ENCODE measurements at places on chromosomes 13 and 19.
A peak's percentile ranks its signal among the peaks of the same experiment; 100 is the strongest.

GRCh38 chr19:35449359-35450043 is 1.4 kb downstream of the FFAR2 start:
- no peak for DNase-seq

GRCh38 chr13:33541962-33542308 is 256.4 kb upstream of the STARD13 start:
- no peak for DNase-seq

- peak; percentile 81 for DNase-seq
Measured at GRCh38 chr19:18112989-18113478, 15.5 kb downstream of the MAST3 start.

DNA sequence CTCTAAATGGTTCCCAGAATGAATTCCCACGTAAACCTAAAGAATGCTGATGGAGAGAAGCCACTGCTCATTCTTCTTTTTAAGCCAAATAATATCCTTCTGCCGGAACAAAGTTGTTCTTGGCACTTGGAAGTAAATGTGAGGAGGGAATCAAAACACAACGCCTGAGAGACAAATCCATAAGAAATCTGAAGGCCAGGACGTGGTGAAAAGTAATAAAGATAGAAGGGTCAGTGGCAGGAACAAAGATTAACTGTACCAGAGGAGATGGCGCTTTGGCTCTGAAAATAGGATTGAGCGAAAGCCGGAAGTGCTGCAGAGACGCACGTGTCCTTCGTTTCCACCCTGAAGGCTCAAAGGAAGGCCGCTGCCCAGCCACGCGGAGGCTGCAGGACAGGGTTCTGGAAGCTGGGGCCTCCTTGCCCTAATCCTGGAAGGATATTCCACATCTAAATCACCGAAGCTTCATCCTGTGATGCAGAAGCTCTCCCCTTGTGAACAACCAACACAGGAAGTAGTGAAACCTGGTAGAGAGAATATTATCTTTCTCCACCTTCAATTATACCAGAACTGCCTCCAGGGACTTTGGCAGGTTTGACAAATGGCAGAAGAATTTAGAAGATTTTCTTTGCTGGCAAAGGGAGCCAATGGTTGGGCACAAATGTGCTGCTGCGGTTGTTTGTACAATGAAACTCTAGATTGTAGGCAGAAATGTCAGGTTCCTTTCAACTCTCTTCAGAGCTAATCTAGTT is 214.6 kb upstream of the SERP2 start:
- DNase-seq: no peak

GRCh38 chr19:48616491-48617056 is 1.7 kb upstream of the FAM83E start:
- no peak for DNase-seq

DNA sequence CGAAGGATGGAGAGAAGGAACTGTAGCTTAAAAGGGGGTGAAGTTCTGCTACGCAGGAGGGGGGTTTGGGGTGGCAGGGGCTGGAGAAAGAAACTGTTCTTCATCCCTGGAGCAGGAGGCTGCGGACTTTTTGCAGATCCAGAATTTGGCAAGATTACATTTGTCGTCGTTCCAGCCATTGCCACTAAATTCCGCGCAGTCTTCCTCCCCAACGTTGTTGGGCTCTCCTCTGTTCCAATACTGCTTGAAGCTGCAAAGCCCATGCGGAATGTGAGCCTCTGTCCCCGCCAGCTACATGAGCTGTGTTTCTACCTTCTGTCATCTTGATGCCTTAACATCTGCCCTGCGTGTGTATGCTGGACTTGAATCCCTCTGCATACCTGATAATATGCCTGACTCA is 4.3 kb downstream of the CD209 start:
- DNase-seq: no peak

DNA sequence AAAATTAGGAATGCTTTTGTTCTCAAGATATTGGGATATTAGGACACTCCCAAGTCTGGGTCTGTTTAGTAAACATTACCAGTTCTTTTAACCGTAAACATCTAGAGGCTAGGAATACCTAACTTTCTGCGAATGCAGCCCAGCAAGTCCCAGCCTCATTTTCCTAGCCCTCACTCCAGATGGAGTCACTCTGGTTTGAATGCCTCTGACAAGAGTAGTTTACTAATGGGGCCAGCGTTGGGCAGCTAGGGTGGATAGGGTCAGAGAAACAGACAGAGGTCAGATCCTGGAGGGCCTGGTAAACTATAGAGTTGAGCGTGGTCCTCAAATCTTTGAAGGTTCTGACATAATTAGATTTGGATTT is 53.6 kb downstream of the WDFY2 start:
- no peak for DNase-seq

DNA sequence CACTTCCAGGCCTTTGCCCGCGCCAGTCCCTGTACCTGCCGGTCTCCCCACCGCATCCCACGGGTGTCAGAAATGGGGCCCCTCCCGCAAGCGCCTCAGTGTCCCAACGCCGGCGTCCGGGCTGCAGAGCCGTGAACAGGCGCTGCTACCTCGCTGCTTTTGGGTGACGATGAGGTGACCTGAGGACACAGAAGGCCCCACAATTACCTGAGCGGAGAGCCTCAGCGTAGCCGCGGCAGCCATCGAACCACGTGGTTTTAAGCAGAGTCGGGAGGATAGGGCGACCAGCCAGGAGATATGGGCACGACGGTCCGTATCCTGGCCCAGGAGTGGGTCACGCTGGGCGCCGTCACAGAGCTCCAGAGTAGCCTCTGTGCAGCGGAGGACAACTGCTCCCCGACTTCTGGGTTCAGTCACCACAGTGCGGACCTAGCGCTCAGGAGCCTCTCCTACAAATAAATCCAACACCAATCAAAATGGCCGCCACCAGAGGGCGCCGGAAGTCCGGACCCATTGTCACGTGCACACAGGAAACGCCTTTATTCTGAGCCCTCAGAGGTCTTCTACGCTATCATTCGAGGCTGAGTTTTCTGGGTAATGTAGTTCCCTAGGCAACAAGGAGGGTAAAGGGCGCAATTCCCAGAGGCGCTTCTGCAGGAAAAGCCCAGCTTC is at the start of gene ZNF814:
Gene ZNF814, minus strand, starts transcription at position 478 of the 672 bp plus-strand sequence. Its CDS starts 235 bp downstream, at position 243.
- peak; percentile 80 for DNase-seq

- DNase-seq: no peak
Measured at GRCh38 chr19:17155251-17155650, 59.9 kb upstream of the USE1 start.

DNA sequence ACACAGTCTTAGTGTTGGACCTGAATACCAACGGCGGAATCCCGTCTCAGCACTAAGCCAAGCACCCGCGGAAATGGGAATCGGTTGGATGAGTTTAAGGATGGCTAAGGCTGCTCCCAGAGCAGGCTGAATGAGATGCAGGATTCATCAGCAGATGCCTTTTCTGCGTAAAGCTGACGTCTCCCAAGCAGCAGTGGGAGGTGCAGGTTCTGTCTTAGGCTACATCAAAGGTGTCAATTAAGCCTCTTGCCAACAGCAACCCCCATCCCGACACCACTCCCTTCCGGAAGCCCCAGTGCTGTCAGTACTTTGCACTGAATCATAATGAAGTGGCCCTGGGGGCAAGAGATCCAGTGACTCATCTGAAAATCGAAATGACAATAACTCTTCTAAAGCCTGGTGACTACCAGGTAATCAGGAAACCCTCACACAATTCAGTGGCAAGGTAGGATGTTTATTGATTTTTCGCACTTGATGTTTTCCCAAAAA is 275.6 kb downstream of the DCLK1 start:
- DNase-seq: no peak

- DNase-seq: no peak
Measured at GRCh38 chr19:48444129-48444935, 1.5 kb upstream of the GRWD1 start.

DNA sequence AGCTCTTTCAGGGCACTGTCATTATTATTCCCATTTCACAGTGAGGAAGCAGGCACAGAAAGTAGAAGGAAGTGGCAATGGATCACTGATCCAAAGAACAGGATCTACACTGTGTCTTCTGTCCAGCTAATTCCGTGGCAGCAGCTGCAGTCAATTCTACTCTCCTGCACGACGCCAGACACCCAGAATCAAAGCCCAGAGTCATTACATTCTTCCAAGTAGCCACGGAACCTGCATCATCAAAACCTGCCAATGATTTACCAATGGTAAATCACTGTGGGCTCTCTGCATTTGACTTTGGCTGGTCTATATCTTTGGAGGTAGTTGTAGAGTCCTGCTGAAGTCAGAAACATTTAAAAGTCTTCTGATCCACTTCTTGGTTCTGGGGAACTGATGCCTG is 767.7 kb downstream of the LIG4 start:
- no peak for DNase-seq

DNA sequence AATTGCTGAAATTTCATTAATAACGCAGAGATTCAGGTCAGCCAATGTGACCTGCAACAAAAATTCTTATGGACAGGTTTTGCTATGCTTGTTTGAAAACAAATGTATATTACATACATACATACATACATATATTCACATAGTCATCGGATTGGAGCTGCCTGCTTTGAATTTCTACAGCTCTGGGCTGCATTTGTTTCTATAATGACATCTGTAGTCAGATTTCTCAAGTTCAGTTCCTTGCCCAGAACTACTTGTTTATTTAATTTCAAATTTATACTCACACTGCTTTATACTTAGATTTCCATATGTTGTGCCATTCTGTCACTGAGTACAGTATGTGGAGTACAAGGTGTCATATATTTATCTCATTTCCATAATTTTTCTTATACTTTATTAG is 2775.0 kb downstream of the PCDH9 start:
- no peak for DNase-seq

DNA sequence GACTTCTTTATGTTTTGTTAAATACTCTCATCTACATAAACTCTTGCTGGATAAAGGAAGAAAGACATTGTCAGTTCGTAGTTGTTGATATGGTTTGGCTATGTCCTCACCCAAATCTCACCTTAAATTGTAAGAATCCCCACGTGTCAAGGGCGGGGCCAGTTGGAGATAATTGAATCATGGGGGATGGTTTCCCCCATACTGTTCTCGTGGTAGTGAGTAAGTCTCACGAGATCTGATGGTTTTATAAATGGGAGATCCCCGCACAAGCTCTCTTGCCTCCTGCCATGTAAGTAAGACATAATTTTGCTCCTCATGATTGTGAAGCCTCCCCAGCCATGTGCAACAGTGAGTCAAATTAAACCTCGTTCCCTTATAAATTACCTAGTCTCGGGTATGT is 3.6 kb downstream of the ADGRE1 start:
- DNase-seq: no peak

DNA sequence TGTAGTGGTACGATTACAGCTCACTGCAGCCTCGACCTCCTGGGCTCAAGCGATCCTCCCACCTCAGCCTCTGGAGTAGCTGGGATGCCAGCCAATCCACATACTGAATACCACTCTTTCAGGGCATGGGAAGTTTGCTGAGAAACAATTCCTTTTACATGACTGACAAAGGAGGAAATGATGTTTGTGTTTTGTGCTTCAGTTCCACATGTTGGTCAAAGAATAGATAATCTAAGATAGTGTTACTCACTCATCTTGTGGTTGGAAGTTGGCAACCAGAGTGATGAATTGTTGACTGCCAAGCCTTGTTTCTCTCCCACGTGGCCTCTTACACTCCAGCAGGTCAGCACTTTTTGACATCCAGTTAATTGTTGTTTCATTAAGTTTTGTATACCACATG is 7.6 kb downstream of the MBD3L2B start:
- no peak for DNase-seq

GRCh38 chr13:23986619-23987018 is 89.3 kb upstream of the C1QTNF9B start:
- DNase-seq: no peak

GRCh38 chr13:89695343-89696257 is 1651.9 kb upstream of the MIR17HG start:
- no peak for DNase-seq

DNA sequence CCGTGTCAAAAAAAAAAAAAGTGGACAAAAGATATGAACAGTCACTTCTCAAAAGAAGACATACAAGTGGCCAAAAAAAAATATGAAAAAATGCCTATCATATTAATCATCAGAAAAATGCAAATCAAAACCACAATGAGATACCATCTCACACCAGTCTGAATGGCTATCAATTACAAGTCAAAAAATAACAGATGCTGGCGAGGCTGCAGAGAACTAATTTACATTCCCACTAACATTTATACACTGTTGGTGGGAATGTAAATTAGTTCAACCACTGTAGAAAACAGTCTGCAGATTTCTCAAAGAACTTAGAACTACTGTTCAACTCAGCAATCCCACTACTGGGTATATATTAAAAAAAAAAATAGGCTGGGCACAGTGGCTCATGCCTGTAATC is 26.5 kb upstream of the FOXO1 start:
- DNase-seq: no peak

GRCh38 chr19:23286477-23286876 is 36.3 kb upstream of the ZNF724 start:
- DNase-seq: no peak

GRCh38 chr13:62887046-62887445 is 1471.4 kb upstream of the PCDH20 start:
- DNase-seq: no peak

- DNase-seq: no peak
Measured at GRCh38 chr19:19445911-19446361, 40.5 kb downstream of the GATAD2A start.

DNA sequence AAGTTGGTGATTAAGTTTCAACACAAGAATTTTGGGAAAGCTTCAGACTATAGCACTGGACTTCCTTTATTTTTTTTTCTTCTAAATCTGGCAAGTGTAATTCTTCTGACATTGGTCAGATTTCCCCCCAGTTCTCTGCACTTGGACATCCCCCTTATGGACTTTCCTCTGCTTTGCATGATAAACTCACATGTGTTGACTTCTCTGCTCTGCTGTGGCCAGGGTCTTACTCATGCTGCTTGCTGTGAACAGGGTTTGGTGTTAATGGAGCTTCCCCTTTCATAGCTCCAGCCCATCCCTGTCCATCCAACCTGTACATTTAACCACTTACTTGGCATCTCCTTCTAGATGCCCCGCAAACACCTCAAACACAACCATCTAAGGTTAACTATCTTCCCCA is 70.5 kb upstream of the SPATA13 start:
- no peak for DNase-seq

GRCh38 chr19:32308431-32309077 is 36.9 kb upstream of the ZNF507 start:
- no peak for DNase-seq

DNA sequence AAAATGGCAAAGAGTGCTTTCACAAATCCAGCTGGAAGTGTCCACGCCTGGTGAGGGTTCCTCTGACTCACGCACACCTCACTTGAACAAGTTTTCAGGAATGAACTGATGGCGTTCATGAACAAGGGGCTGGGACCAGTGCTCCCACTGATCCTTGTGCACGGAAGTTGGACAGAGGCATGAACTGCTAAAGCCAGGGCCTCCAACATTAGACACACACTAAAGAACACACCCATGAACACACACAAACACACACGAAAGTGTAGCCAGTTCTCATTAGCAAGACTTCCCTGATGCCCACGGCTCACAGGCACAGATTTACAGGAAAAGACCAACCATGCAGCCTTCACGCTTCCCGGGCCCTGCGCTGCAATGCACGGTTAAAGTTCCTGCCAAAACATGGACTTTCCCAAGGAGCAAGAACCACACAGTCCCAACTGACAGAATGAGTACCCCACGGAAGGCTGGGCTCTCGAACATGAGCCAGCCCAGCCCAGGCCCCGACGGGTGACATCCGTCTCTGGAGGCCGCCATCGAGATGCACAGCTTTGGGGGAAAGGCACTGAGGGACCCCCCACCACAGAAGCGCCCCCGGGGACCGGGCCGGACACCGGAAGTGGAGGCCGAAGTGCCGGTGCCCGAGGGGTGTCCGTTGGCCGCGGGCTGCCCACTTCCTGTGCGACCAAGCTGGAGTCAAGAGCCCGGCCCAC is 808 bp downstream of the DNMT1 start:
- DNase-seq: no peak

GRCh38 chr13:76189882-76190519 is 553.9 kb downstream of the LMO7 start:
- no peak for DNase-seq

GRCh38 chr13:66556306-66556705 is 673.8 kb downstream of the PCDH9 start:
- DNase-seq: no peak

Data from activated T-cell treated with anti-CD3 and anti-CD28 coated beads, Interleukin-2, amount 50 U/mL, for 1 hour (primary cell).